ENCODE measurements at places on chromosomes 5 and 9.

- DNase-seq = no peak
Measured at GRCh38 chr9:18182636-18183035, 291.3 kb upstream of the ADAMTSL1 start.

DNA sequence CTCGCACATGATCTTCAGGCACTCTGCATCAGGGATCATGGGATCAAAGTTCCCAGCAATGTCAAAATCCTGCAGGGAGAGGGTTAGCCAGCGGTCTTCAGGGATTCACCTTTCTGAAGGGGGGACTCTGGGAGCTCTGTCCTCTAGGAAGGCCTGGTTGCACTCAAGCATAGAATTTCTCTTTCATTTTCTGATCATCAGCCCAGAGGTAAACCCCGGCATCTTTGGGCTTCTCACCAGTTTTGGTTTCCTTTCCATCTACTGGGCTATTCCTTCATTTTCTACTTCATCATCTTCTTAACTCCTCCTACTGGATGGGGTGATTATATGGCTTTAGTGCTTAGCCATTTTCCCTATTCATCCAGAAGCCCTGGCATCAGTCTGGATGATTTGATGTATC, 4.6 kb upstream of the DND1 start:
- no peak for DNase-seq

DNA sequence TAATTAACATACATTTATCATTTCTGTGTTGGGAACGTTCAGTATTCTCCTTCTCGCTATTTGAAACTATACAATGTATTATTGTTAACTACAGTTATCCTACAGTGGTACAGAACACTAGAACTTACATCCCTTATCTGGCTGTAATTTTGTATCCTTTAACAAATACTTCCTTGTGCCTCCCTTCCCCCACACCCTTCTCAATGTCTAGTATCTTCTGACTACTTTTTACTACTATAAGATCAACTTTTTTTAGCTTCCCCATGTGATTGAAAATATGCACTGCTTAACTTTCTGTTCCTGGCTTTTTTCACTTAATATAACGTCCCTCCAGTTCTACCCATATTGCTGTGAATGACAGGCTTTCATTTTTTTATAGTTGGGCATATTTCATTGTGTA, 253.5 kb downstream of the RAB3C start:
- DNase-seq = no peak

DNA sequence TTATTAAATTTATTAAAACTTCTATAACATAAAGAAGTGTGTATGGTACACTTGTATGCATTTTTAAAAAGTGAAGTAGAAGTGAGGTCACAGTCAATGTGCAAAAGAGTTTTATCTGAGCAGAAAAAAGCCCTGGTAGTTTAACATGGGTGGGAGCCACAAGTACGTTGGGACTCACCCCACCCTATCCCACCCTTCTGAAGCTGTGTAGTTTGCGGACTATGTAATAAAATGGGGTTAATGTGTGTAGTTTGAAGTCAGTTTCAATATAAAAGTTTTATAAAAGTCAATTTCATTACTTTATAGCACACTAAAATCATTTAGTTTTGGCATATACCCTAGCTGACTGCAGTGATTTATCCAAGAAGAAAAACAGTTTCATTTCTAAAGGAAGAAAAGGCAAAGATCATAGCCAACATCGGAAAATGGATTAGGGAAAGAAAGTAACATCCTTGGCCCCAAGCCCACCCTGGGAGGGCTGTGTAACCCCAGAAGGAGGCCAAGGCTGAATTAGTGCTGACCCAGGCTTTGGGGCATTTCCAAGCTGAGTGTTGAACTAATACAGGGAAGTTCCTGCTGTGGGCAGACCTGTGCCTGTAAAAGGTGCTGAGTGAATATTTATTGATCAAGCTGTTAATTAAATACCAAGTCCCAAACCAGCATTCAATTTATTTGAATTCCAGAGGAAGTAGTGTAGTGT, 398.6 kb upstream of the ADAMTSL1 start:
- DNase-seq = no peak

DNA sequence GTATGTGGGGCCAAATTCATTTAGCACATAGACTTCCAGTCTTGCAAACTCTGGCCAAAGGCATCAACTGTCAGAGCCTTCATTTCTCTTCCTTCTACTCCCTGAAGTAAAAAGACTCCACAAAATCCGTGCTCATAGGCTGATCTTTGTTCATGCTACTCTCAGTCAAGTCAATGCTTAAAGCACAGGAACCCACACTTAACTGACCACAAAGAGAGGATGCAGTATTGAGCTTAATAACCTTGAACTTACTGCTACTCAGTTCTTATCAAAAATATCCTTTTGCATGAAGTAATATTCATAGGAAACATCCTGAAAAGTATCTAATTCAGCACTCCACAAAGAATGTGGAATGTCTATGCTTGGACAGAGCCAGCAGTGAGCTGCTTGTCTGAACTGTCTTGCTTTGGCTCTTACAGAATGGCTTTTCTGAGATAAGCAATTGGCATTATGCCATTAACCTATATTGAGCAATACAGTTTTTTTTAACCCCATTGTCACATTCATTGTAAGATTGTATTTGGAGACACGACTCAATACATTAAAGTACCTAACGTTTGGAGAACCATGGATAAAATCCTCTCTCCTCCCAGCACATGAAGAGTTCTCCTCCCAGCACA, 21.7 kb downstream of the LPAR1 start:
- no peak for DNase-seq

DNA sequence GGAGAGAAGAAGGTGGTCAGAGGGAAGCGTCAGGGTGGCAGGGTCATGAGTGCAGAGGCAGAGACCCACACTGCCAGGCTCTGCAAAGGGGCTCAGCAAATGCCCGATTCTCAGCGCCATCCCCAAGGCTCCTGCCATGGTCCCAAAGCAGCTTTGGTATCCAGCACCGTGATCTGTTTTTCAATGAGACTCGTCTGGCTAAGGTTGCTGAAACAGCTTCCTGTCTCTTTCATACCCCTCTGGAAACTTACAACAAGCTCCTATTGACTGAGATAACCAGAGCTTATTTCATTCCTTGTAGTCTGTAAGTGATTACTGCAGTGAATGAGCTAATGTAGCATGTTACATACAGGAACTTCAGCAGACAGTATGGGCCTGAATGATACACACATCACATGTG, 568.6 kb upstream of the DAP start:
- no peak for DNase-seq

DNA sequence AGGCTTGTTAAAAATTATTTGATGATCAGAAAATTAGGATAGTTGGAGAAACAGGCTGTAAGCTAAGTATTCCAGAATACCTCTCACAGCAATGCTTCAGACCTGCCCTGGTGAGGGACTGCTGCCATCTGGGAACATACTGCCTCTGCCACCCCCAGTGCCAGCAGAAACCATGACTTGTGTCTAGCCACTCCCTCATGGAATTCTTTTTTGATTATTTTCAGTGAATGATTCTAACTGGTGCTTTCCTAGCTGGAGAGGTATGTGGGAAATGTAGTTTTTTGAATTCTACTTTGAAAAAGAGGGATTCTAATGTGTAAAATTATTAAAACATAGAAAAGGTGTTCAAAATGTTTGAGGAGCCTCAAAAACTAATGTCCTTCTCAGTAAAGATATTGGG, 126.3 kb downstream of the HMHB1 start:
- no peak for DNase-seq

GRCh38 chr5:179533907-179534306, 16.4 kb upstream of the RUFY1 start:
- DNase-seq = no peak

- DNase-seq = no peak
Measured at GRCh38 chr5:160082614-160083500, 36.4 kb downstream of the PWWP2A start.

DNA sequence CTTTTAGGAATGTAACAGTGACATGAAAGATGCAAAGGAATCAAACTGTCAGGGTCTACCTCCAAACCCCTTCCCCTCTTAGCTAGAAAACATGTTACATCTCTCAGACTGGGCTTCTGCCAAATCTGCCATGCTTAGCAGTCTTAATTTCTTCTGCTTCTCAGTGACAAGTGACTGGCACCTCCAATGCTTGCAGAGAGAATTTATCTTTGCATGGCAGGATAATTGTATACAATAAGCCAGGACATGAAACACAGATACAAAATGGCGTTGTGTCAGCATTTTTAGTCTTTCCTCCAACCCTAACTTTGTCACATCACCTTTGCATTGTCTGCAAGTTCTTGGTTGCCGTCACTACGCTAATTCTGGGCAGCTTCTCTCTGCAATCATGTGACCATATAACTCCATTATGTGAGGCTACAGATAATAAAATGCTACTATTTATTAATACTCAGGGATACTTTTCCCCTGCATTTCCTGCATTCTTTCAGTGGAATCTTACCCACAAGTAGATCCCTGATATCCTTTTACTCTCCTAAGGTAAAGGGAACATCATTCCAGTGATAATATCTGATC, 89.8 kb downstream of the PLCXD3 start:
- no peak for DNase-seq

DNA sequence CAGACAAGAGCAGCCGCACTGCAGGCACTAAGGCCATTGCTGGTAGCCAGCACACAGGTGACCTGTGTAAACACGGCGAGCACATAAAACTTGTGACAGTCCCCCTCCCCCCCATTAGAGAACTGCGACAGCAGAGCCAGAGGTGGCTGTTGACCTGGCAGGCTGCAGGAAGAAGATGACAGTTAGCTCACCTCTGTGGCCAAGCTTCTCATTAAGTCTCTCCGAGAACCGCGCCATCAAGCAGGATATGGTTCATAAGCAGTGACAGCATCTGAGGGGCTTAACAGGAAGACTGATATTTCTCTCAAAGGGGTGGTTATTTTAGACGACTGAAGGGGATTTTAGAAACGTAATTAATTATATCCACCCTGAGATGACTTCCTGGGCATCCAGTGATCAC, 5.2 kb downstream of the SURF4 start:
- DNase-seq = no peak

- DNase-seq = no peak
Measured at GRCh38 chr5:73826301-73827105, 200.5 kb downstream of the ARHGEF28 start.

DNA sequence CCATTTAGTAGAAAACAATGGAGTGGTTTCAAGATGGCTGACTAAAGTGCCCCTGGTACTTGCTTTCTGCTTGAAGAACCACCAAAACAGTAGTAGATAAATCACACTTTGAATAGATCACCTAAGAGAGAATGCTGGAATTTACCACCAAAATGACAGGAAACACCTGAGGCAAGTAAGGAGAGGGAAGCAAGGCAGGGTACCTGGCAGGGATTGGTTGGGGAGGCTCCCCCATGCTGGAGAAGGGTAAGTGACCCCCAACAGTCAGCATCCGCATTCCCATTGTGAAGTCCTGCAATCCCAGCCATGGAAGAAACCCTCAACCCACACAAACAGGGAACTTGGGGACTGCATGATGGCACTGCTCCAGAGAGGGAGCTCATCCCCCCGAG, 105.5 kb downstream of the PLPP1 start:
- DNase-seq = no peak

DNA sequence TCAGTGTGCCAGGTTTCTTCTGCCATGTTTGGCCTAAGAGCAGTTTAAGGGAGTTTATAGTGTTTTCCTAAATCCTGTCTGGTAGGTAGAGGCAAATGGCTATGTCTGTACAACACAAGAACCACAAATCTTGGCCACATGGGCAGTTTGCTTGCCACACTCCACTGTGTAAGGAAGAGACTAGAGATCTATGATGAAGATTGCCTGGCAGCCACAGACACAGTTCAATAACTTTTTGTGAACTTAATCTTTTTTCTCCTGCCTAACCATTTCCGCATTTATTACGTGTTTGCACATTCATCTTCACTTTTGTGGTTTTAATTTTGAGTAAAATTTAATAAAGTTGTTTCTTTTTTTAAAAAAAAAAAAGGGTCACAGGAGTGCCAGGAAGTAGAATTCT, 5.8 kb downstream of the MFAP3 start:
- DNase-seq = no peak

DNA sequence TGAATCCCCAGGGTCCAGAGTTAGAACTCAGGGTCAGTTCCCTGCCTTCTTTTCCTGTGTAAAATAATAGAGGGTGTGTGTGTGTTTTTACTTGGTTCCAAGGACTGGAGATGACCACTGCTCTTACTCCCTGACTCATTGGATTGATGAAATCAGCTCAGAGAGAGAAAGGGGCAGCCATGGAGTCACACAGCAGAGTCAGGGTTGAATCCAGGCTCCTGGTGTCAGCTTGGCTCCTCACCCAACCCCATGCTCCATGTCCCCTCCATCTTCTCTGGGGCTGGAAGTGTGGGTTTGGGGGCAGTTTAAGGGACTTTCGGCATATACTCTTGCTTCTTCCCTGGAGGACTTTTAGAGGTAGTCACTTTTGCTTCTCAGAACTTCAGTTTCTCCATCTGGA, 21.6 kb downstream of the DAB2IP start:
- DNase-seq = no peak

- no peak for DNase-seq
Measured at GRCh38 chr9:135903358-135903656, 4.0 kb downstream of the CAMSAP1 start.

DNA sequence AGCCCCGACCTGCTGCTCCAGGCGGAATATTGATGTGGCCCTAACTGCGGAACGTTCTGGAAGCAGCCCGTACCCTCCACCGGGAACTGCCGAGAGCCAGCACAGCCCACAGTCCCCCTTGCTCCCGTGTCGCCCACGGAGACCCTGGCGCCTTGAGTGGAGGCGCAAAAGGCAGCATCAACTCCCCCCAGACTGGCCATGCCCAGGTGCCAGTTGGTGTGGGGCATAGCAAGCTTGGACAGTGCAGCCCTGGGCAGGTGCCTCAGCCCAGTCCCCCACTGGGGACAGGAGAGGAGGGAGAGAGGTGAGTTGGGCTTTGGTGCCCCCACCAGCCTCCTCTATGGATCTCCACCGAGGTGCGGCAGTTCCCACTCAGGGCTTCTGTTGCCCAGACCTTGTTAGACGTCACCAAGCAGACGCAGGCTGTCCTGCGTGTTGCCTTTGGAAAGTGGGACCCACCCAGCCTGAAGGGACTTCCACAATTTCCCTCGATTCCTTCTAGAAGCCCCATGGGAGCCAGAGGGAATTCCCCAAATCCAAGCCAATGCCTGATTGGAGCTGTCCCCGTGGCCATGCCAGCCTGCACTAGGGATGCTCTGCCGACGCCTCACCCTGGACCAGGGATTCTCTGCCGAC, 19.8 kb upstream of the NRARP start:
- no peak for DNase-seq

DNA sequence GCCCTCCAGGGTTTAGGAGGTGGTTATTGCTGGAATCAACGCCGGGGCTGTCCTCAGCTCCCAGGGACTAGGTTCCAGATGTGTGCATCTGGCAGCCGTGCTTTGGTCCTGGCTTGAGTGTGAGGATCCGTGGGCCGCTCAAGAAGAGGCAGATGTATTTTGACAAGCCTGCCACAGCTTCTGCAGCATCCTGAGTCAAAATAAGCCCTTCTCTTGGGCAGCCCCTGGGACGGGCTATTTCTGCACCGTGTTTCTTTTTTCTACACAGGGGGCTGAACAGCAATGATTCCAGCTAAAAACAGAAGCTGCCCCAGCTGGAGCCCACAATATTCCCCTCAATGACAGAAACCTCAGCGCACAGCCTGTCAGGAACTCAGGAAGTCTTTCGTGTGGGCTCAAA, 19.7 kb upstream of the CPLX2 start:
- no peak for DNase-seq

Data from trophoblast cell (in vitro differentiated cells and primary cell).